ENCODE measurements at places on chromosomes 16 and 17. TPM values are rescaled to one million over a fixed set of nuclear protein-coding genes. Genes with fewer than 3 reads are reported as not detected.

DNA sequence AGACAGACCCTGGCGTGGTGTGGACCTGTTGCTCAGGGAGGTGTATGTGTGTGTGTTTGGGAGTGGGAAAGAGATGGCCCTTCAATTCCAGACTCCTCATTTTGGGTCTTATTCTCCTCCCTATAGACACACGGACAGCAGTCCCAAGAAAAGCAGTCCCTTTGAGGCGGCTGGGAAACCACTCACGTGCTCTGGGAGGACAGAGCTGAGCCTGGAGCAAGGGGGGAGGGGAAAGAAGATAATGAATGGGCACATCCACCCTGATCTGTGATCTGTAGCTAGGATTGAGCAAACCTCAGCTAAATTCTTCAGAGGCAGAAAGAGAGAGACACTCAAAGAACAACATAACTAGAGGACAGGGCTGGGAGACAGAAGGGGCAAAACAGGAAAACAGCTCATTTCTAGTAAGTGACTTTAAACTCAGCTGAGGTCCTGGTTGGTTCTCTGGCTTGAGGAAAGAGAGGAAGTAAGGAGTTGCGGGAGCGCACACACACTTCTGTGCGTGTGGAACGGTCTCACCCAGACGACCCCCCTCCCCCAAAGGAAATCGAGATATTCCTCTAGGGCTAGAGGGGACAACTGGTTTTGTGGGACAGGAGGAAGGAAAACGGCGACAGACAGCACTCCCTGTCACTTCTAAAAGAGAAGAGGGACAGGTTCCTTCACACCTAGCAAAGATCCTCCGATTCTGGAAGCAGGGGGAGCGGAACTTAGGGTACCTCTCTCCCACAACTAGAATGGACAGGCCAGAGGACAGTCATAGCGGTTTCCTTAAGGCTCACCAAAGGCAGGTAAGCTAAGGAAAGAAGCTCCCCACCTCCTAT, 658 bp downstream of the RAB5C start:
- no peak for DNase-seq

ABCC11 gene
- 0.54 TPM for total RNA-seq

- no peak for DNase-seq
These were observed 1.3 kb downstream of the SLX4 start for GRCh38 chr16:3609895-3610697.

CHST4 gene
- 0.59 TPM for total RNA-seq

C17orf67 gene
- 0.84 TPM for total RNA-seq

NUDT7 gene
- 5.2 TPM for total RNA-seq
